ENCODE measurements at places on chromosomes 13 and 19.

- no peak for DNase-seq
Observed at GRCh38 chr19:39524495-39524894, 8.2 kb downstream of the EID2B start.

DNA sequence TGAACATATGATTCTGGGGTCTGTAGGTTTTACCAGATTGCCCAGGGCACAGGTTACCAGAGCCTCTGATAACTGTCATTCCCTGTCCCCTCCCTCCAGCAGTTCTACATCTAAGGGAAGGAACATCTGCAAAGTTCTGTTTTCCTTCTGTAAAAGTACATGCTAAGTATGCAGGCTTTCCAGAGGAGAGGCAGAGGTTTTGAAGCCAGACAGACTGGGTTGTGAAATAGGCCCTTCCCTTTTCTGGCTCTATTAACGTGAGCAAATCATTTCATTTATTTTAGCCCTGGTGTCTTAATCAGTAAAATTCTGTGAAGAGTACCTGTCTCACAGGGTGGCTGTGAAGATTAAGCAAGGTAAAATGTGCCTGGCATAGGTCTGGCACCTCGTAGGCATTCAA is 66.1 kb upstream of the C1QTNF9 start:
- no peak for DNase-seq

DNA sequence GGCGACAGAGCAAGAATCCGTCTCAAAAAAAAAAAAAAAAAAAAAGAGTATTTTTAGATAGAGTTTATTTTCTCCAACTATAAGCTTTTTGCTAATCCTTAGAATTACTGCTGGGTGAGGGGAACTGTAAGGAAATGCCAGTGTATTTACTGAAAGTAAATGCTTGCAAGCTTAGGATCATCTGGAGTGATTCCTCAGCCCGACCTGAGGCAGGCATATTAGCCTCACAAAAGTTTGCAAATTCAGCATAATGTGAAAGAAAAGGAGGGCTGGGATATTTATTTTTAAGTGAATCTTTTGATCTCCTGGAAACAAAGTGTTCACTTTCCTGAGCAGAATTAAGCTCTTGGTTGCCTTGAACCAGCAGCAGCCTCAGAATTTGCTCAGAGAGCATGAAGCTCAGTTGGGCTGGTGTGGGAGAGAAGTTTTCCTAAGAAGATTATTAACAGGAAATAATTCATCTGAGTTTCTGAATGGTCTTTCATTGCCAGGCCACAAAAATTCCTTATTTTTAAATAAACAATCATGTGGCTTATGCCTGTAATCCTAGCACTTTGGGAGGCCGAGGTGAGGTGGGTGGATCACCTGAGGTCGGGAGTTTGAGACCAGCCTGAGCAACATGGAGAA is 24.7 kb upstream of the SPATA13 start:
- DNase-seq = no peak

- no peak for DNase-seq
Observed at GRCh38 chr19:6800991-6801484, 28.5 kb downstream of the VAV1 start.

- DNase-seq = peak; percentile 74
Observed at GRCh38 chr19:14091813-14092462, 1.4 kb upstream of the SAMD1 start.

GRCh38 chr19:13429563-13429962 is 76.7 kb downstream of the CACNA1A start:
- no peak for DNase-seq

- no peak for DNase-seq
Observed at GRCh38 chr13:114134944-114135610, 2.7 kb upstream of the RASA3 start.

DNA sequence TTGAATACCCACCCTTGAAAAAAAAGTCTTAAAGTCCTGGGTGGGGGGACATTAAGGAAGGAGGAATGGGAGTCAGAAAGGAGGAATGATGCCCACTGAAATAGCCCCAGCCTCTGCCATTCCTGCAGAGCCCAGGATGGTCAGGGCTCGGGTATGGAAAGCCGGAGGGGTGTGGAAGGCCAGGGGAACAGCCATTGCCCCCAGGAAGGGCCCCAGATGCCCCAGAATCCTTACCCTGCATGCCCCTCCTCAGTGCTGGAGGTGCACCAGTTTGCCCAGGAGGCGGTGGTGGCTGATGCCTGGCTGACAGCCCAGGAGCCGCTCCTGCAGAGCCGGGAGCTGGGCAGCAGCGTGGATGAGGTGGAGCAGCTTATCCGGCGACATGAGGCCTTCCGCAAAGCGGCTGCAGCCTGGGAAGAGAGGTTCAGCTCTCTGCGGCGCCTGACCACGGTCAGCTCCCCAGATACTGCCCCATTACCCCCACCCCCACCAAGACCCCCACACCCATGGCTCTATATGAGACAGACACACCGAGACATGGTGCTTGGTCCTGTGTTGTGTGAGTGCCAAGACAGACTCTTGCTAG is 10.7 kb upstream of the SHKBP1 start:
- no peak for DNase-seq

- DNase-seq = no peak
Observed at GRCh38 chr19:57829316-57829715, 783 bp upstream of the ZNF587B start.

GRCh38 chr19:1397838-1398237 is 3.5 kb downstream of the GAMT start:
- no peak for DNase-seq

DNA sequence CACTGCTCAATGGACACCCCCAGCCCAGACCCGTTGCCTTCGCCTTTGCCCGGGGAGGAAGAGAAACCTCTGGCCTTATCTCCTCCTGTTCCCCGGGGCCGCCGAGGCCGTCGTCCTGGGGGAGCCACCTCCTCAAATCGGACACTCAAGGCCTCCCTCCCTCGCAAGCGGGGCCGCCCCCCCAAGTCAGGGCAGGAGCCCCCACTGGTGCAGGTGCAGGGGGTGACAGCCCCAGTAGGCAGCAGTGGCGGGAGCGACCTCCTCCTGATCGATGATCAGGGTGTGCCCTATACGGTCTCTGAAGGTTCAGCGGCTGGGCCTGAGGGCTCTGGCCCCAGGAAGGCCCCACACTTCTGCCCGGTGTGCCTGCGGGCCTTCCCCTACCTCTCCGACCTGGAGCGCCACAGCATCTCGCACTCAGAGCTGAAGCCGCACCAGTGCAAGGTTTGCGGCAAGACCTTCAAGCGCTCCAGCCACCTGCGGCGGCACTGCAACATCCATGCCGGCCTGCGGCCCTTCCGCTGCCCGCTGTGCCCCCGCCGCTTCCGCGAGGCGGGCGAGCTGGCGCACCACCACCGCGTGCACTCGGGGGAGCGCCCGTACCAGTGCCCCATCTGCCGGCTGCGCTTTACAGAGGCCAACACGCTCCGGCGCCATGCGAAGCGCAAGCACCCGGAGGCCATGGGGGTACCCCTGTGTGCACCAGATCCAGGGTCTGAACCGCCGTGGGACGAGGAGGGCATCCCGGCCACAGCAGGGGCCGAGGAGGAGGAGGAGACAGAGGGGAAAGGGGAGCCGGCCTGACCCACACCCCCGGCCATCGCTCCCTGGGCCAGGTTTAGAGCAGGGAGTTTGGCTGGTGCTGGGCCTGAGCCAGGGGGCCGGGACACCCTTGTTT is 2.3 kb downstream of the ZNF524 start:
- DNase-seq = no peak

- DNase-seq = no peak
Observed at GRCh38 chr13:95937714-95938320, 115.4 kb downstream of the UGGT2 start.
